ENCODE measurements at places on chromosomes 13 and 19. TPM values are rescaled to one million over a fixed set of nuclear protein-coding genes. Genes with fewer than 3 reads are reported as not detected.

SH2D3A gene
- 46.5 TPM for total RNA-seq

PLIN4 gene
- 0.36 TPM for total RNA-seq

GIPR gene
- total RNA-seq = 9.7 TPM

KLF1 gene
- not detected for total RNA-seq

NLRP5 gene
- total RNA-seq = not detected

TRMT1 gene
- 100 TPM for total RNA-seq

COPE gene
- total RNA-seq = 149 TPM

PRTN3 gene
- total RNA-seq = not detected
